ENCODE measurements at places on chromosomes 1 and 21.

GRCh38 chr1:109850827-109851226 lies 59.8 kb upstream of the CSF1 start:
- no peak for DNase-seq

- DNase-seq: no peak
Observed at GRCh38 chr1:192904438-192904895, 95.6 kb downstream of the RGS2 start.

DNA sequence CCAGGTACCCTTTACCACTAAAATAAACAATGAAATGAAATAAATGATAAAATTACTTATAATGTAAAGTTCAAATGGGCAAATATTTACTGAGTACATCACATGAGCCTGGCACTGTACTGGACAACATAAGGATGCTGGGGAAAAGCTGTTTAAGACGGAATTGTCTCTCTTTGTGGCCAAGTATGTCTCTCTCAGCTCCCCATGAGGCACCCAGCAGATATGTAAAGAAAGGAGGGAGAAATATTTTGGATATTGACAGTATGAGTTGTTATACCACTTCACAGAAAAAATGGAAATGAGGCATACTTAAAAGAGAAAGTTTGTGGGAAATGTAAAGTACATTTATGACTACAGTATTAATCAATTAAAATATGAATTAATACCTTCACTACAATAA lies 1.0 kb upstream of the TNFSF4 start:
- no peak for DNase-seq

GRCh38 chr1:3469849-3470649 lies 15.6 kb downstream of the ARHGEF16 start:
- DNase-seq: no peak

- no peak for DNase-seq
Observed at GRCh38 chr1:11978301-11978700, 1.9 kb upstream of the MFN2 start.
